ENCODE measurements at places on chromosomes 2 and 18.
A peak's percentile ranks its signal among the peaks of the same experiment; 100 is the strongest.

DNA sequence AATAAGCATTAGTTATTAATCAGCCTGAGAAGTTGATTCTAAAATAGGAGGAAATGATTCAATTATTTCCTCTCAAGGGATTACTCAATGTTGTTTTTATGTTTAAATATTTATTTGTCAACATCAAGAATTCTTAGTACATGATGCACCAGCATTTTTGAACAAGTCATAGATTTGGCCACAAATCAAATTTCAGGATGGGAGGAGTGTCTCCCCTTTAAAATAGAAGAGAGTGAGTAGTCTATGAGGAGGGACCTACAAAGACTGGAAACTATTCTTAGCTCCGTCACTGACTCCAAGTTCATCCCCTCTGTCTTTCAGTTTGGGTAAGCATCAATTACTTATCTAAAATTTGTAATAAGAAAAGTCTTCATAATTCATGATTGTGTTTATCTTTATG is 18.6 kb upstream of the IL18R1 start:
- no peak for DNase-seq

- DNase-seq = no peak
Measured at GRCh38 chr2:42256505-42256904, 87.4 kb downstream of the EML4 start.

DNA sequence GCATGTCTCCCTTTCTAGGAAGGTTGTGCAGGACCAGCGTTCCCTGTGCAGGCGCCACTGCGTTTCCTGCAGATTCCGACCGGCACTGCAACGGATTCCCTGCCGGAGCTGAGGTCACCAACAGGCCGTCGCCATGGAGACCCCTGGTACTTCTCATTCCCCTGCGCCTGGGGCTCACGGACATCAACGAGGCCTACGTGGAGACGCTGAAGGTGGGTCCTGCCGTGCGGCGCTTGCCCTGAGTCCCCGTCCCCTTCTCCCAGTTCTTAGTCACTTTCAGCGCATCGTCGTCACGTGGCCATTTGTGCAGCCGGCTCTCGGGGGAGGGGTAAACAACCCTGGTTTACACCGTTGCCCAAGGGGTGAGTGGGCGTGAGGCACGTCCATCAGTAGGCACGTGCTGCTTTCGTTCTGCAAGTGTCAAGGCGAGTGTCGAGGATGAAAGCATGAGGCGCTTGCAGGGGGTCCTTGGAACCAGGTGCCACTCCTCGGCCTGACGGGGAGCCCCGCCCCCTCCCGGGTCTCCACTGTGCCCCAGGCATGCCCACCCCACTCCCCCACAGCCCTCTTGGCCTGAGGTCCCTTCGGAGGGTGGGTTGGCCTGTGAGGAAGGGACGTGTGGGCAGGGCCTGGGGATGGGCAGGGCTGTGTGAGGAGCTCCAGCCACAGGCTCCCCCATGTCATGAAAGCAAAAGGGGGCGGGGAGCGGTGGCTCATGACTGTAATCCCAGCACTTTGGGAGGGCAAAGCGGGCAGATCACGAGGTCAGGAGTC is 19.8 kb downstream of the DTYMK start:
- DNase-seq = no peak

DNA sequence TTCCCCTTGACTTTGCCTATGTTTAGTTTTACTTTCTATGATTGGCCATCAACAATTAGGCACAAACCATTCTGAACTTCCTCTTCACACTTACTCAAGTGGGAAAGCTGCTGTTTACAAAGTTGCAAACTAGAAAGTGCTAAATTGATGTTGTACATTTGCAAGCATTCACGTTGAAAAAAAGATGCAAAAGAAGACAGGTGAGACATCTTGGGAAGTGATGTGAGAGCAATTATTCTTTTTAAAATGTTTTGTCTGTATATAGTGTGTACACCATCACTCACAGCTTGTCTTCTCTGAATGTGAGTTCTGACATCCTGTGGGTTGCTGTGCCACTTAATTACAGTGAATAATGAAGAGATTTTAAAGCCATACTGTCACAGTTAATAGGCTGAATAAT is 874.1 kb upstream of the LRATD1 start:
- DNase-seq = no peak

DNA sequence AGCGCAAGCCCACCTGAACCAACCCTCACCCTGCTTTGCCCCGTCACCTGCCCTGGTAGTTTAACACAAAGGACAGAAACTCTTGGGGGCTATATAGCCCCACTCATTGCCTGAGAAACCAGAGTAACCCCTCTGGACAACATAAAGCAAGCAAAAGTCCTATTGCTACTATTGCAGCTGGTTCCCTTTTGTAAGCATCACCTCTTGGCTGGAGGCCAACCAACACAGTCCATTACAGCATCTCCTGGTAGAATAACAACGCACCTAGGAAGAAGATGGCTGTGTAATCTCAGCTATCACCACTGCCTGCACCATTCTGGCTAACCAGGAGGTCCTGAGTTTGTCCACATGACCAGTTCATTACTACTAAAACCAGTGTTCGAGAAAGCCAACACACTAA is 36.4 kb downstream of the FLACC1 start:
- no peak for DNase-seq

GRCh38 chr2:105007367-105007766 is 30.5 kb upstream of the MRPS9 start:
- no peak for DNase-seq

- no peak for DNase-seq
Measured at GRCh38 chr2:222813177-222813843, 47.5 kb upstream of the ACSL3 start.

DNA sequence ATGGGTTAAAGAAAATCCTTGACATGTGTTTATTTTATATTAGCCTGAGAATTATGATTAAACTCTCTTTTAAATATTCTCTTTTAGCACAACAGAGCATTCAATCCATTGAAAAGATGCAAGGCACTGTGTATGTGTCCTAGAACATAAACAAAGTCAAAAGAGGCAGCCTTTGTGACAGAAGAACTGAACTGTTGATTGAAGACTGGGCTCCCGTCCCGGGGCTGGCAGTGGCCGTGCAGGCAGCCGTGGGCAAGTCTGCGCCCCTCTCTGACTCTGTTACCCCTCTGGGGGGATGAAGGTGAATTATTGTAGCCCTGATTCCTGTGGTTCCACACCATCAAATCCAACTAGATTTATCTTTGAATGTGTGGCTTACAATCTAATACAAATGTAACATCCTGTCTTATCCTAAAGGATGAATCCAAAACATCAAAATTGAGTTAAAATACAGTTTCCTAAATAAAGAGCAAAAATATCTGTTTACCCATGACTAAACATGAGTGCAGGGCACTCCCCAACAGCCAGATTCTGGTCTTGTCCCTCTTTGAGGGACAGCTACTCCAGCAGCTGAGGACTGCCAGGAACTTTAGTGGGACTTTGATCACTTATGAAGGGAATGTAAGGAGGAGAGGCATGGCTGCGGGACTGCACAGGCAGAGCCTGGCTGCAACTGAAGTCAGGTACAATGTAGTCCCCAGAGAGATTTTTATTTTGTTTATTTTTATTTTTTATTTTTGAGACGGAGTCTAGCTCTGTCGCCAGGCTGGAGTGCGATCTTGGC is 37.3 kb upstream of the SH3BP4 start:
- no peak for DNase-seq

DNA sequence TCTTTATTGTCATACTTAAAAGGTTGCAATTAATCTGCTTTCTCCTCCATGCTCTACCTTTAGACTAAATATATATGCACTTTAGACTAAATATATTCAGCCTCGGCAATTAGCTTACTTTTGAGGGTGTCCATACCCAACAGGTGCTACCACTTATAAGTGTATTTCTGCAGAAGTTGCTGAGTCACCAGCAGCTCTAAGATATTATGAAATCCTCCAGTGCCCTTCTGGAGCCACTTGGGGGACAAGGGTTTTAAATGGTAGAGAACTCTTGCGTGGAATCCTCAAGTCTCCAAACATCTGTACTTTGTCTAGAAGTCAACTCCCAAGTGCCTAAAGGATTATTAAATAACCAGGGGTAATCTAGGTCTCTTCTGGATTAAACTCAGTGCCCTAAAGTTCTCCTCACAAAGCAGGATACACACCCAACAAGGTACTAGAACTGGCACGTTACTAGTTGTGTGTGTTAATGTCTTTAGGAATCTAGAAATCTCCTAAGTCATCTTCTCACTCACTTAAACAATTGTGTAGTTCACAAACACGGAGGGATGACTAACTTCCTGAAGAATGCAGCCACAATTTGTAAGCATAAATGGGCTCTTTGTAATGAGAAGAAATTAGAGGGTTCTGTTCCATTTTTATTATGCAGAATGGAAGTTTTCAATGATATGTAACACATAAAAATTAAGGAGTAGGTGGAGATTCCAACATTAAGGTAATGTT is 159.7 kb downstream of the CD226 start:
- DNase-seq = peak; percentile 43

GRCh38 chr2:117170897-117171296 is 643.6 kb upstream of the DDX18 start:
- DNase-seq = no peak

GRCh38 chr2:101625387-101625786 is 72.1 kb upstream of the MAP4K4 start:
- DNase-seq = no peak

DNA sequence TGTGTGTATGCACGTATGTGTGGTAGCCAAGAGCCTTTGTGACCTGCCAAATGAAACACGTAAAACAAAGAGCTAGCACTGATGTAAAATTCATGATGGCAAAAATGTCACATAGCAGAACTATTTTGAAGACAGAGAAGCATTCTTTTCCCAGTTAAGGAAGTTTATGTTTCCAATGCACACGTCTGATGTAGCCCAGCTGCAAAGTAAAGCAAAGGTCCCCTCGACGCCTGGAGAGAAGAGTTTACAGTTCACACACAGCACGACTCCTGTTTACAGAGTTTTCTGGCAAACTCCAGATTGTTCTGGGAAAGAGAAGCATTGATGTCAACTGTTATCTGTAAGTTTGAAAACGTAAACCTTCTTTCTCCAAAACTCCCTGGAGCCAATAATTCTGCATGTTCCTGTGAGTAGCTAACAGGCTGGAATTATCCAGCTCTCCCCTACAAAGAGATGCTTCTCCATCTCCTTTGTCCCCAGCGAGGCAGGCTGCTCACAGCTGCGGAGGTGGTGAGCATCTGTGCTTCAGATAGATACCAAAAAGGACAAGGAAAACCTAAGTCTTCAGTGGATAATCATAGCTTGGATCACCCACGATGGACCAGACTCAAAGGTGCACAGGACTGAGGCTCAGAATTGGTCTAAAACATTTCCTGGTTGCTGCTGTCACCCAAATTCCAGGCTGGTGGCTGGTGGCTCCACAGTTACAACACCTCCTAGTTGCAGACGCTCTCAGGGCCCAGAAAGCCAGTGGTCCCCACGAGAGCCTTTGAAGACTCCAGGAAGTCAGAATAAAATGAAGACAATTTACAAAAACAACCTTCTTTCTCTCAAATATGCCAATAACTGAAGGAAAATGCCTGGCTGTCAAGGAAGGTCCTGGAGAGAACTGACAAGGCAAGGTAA is 87.4 kb downstream of the COL6A3 start:
- DNase-seq = peak; percentile 56

DNA sequence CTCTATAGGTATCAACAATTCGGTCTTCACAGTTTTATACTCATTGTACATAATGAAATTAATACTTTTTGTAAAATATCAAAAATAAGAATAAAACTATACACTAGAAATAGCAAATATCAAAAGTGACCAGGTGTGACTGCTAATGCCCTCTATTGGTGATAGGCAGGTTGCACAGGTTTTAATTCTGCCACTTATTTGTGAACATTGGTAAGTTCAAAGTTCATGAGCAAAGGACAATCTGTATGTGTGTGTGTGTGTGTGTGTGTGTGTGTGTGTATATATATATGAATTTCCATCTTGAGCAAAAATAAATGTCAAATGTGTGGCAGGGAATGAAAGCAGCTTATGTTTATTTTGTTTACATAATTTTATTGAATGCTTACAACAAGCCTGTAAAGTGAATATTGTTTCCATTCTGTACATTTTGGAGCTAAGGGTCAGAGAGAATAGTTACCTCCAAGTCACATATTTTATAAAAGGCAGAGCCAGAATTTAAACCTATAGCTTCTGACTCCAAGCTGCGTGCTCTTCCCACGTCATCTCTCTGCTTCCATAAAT is 537.4 kb downstream of the CPS1 start:
- DNase-seq = no peak

GRCh38 chr2:222594679-222595078 is 61.2 kb downstream of the FARSB start:
- peak; percentile 72 for DNase-seq

DNA sequence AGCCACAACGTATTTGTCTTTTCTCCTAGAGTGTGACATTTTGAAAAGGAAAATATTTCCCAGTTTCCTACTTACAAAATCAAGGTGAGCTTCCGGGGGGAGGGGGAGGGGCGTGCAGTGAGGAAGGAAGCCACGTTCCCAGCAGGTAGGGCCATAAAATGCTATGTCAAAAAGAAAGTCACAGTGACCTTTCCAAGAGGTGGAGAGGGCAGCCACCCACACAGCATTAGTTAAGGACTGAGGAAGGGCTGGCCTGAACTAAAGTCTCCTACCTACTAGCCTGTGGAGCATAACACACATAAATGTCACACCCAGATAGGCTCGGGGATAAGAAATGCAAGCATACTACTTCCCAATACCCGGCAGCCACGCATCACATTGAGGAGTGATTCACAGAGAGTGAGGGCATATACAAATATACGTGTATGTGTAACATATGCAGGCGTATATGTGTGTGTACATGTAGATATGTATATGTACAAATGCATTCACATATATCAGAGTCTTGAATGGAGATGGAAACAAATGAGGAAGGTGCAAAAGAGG is 191.1 kb downstream of the STK39 start:
- no peak for DNase-seq

DNA sequence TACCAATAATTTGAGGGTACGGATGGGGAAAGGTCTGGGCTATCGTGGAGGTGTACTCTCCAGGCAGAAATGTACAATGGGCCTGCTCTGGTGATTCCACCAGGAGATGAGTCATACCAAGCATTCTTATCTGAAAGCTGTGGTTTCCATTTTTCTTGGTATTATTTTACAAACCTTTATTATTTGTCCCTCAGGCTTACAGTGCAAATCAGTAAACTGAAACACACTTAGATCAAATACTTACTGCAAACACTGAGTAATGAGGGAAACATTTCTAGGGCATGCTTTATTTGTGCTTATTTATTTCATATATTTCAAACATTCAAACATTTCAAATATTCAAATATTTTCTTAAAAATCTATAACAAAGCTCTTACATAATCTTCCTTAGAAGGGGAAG is 319.8 kb downstream of the RND3 start:
- DNase-seq = peak; percentile 39

DNA sequence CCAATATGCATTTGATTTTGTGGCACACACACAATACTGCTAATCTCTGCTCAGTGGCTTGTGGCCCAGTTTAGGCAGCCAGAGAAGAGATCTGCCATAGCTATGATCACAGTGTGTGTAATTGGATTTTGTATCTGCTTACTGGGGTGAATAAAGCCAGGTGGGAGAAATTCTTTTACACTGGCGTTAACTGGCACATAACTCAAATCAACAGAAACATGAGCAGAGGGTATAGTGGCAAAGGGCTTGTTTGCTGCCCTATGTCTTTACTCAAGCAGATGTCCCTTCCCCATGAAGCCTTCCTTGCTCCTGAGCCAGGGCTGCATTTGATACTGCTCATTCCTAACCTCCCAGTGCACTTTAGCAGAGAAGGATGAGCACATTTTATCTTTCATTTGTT is 28.5 kb downstream of the STON1 start:
- no peak for DNase-seq
